ENCODE measurements at places on chromosomes 6 and 20.
A peak's percentile ranks its signal among the peaks of the same experiment; 100 is the strongest.

DNA sequence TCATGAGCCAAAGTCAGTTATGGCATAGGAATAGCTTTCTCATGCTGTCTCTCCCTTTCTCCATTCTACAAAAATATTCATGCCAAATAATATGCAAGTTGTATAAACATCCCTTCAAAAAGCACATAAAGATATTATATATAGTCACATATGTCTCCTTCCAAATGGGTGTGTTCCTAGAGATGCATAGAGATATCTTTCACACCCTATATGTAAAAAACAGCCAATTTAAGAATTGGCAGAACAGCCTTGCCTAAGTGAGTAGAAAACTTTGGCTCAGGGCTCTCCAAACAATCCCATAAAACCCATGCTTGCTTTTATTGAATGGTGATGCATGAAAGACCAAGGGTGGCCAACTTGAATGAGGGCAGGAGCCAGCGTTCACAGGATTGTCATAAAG is 274.7 kb upstream of the SUPT3H start:
- no peak for DNase-seq

DNA sequence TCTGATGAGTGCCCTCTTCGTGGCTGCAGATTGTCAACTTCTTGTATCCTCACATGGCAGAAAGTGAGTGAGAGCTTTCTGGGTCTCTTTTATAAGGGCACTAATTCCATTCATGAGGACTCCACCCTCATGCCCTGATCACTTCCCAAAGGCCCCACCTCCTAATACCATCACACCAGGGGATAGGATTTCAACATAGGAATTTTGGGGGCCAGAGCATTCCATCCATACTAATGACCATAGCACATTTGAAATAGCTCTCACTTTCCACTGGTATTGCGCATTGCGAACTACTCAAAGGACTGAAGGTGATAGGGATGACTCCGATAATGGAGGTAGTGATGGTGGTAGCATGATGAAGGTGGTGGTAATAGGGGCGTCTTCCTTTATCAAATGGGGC is 324.3 kb downstream of the PRL start:
- no peak for DNase-seq

- DNase-seq: peak; percentile 2
Measured at GRCh38 chr6:44016131-44016870, 111.0 kb downstream of the MRPL14 start.

DNA sequence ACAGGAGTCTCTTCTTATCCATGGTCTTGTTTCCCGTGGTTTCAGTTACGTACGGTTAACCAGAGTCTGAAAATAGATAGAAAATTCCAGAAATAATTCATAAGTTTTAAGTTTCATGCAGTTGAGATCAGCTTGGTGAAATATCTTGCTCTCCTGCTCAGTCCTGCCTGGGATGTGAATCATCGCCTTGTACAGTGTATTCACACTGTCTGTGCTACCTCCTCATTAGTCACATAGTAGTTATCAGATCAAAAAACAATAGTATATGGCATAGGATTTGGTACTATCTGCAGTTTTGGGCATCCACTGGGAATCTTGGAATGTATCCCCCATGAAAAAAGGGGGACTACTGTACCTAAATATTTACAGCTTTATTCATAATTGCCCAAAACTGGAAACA is 22.7 kb upstream of the MOCS1 start:
- DNase-seq: no peak

DNA sequence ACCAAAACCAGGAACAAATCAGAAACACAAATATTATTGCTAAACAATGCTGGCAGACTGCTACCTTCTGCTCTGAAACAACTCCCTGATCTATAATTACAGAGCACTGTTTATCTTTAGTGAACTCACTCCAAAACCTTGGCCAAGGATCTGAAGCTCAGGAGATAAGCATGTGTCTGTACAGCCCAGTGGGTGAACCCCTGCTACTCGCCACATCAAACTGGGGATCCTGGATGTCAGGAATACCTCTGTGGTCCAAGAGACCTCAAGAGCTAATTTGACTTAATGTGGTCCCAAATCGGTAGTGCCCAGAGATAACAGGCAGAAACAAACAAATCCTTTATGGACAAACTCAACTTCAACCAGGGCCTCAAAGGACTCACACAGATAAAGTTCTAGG is 381.8 kb downstream of the KIF16B start:
- DNase-seq: no peak

DNA sequence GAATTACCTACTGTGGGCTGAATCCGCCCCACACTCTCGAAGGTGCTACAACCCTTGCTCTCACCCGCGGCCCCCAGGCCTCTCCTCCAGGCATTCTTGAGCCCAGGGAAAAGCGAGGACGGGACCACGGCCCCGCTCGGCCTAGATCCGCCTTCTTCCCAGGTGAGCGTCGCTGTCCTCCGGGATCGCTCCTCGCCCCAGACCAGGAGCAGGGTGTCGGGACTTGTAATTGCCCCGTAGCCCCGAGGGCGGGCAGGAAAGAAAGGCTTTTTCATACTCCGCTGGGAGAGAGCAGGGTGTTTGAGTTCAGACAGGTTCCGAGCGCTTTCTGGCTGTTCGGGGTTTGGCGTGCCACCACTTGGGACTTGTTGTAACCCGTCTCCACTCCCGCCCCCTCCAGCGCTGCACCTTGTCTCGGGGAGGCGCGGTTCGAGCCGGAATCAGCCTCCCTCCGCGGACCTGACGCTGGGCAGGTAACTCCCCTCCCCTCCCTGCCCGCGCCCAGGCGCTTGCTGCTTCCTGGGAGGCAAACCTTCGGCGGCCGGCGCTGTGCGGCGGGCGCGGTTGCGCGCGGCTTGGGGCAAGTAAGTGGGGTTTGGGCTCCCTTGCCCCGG is at the start of gene FAM83B:
Gene FAM83B (plus strand): TSS at position 529 of the 614 bp plus-strand sequence. CDS start 23,476 bp downstream, outside the sequence.
- DNase-seq: no peak

DNA sequence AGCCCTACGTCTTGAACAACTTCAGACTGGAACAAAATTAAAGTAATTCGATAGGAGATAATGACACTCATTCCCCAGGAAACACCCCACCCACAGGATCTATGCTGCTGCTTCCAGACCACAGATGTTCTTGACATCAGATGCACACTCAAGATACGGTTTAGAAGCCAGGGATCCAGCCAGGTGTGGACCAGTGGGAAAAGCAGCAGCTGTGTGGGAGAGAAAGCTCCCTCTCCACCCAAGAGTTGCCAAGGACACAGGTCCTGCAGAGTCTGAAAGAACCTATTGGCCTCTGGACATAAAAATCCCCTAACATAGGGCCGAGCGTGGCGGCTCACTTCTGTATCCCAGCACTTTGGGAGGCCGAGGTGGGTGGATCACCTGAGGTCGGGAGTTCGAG is 91.7 kb upstream of the NFATC2 start:
- peak; percentile 61 for DNase-seq

DNA sequence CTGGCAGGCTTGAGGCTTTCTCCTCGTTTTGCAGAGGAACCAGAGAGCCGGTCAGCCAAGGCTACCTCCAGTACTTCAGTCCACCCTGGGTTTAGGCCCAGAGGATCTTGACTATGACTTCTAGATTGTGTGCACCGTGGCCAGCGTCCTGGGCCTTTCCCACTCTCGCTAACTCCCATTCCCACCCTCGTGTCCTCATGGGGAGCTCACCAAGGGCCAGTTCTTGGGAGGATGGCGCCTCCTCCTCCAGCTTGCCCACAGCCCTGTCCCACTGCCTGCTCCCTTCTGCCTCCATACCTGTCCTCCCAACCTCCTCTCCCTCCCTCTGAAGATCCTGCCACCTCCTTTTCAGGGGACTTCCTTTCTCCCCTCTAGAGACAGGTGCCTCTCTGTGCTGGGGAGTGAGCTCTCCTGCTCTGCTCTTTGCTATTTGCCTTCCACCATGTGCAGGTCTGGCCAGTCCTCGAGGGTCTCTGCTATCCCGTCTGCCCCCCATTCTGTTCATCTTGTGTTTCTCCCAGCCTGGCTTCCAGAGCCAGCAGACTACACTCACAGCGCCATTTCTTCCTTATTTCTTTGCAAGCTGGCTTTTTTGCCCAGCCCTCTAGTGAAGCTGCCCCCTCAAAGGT is 4.4 kb upstream of the SYNJ2 start:
- no peak for DNase-seq
